ENCODE measurements at places on chromosomes 7 and 10. TPM values are rescaled to one million over a fixed set of nuclear protein-coding genes. Genes with fewer than 3 reads are reported as not detected.

LRRC18 gene
- not detected for total RNA-seq

INMT gene
- 0.87 TPM for total RNA-seq

SLC4A2 gene
- 84.7 TPM for total RNA-seq

BTAF1 gene
- total RNA-seq, result 76.9 TPM

KIAA1549 gene
- 0.06 TPM for total RNA-seq

PTPRE gene
- total RNA-seq, result 27.6 TPM

EPHA1 gene
- 30.7 TPM for total RNA-seq

COPG2 gene
- 8.2 TPM for total RNA-seq

TMEM196 gene
- not detected for total RNA-seq

TAS2R41 gene
- total RNA-seq, result 0.61 TPM

CPXM2 gene
- not detected for total RNA-seq

SLC29A3 gene
- 7.0 TPM for total RNA-seq

AKR1C3 gene
- 3.4 TPM for total RNA-seq

ABCA13 gene
- not detected for total RNA-seq

KIAA1217 gene
- total RNA-seq, result 0.70 TPM

AMPH gene
- 0.26 TPM for total RNA-seq

TBXAS1 gene
- 16.6 TPM for total RNA-seq

- no peak for DNase-seq
These were observed 55.7 kb upstream of the PTER start for GRCh38 chr10:16381083-16381482.

DNA sequence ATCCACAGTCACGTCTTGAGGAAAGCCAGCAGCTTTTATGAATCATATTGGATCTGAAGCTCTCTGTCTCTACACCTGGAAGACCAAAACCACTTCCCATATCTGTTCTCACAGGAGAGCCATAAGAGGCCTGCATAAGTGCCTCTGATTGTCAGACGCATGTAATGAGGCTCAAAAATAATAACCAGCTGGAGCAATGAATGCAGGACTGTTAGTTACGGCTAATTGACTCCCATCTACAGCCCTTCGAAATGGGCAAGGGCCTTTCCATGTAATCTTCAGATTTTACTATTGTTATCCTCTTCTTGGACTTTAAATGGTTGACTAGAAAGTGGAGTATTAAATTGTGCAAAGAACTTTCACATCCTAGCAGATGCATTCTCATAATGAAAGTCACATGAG is 4.4 kb upstream of the SEMA3C start:
- no peak for DNase-seq

DNA sequence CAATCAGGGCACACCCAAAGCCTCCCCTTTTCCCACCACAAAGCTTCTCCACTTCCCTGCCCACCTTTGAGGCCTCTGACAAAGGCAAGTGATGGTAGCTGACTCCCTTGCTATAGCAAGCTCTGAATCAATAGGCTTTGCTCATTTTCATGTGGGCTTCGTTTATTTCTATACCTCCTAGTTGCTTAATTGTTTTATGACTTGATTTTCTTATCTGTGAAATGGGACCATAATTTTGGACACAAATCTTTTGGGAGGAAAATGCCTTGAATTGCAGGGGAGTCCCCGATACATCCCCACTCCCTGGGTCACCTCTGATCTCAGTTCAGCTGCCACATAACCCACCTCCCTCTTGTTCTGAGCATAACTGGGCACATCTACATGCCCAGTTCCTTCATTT is 13.7 kb upstream of the DLG5 start:
- no peak for DNase-seq

- no peak for DNase-seq
These were observed 34.0 kb upstream of the PAPSS2 start for GRCh38 chr10:87625661-87626060.

DNA sequence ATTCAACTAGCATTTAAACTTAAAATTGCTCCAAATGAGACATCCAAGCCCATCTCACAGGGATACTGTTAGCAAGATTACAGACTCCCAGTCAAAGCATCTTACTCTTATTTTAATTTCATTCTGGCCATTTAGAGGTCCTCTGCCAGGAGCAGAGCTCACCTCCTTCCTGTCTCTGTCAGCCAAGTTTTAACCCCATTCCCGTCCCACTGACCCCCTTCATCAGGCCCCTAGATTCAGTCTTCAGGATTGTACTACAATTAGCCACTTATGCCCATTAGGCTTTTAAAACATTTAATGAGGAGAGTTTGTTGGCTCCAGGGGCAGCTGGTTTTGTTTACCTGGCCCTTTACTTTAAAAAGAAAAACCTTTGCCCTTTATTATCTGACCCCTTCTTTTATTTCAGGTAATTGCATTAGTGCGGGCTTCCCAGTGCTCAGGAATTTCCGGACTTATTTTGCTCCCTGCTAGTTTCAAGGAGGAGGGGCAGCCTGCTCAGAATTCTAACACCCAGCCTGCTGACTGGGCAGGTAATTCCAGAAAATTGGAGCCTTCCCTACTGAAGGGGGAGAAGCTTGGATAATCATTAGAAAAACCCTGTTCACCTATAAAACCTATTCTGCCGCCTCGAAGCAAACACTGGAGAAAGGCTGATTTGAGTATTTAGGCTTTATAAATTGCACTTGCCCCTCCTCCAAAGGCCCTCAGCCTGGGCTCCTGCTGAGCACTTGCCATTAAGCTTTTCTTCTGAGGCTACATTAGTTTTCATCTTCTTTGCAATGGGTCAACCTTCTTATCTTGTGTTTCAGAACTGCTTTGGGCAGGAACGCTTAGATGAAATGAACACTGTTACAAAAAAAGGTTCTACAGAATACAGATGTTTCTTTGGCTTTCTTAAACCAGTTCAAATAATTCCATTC is 200.5 kb upstream of the HPS1 start:
- no peak for DNase-seq

DNA sequence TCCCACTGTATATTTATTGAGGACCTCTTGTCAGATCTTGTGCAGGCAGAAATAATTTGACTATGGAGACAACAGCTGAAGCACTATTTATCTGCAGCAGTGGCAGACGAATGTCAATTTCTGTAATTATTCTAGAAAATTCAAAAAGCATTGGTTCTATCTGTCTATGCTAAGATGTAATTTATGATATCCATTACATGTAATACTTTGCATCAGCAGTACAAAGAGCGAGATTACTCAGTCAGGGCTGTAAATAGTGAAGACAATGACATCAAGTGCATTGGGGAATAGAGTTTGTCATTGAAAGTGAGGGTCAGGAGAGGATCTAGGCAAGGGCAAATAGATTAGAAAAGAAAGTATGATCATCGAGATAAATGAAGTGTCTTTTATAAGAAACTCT is 508.2 kb downstream of the ZWINT start:
- no peak for DNase-seq

DNA sequence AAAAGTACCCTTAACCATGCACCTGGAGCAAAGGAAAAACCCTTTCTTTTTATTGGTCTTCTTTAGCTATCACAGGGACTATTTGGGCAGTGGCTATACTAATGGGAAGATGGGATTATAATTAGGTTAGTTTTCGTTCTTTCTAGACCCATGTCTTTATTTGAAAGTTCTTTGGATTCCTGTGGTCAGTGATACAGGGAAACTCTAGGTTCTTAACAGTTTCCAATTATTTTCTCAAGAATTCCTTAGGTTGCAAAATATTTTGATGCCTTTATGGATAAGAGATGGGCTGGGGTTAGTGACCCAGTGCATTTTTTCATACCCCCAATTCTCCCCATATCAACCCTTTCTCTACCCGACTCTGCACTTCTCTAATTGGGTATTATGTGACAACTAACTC is 49.0 kb downstream of the ADD3 start:
- no peak for DNase-seq

GRCh38 chr10:71868192-71868697 is 17.2 kb upstream of the PSAP start:
- no peak for DNase-seq

- no peak for DNase-seq
These were observed 26.7 kb upstream of the OTUD1 start for GRCh38 chr10:23412223-23412622.

DNA sequence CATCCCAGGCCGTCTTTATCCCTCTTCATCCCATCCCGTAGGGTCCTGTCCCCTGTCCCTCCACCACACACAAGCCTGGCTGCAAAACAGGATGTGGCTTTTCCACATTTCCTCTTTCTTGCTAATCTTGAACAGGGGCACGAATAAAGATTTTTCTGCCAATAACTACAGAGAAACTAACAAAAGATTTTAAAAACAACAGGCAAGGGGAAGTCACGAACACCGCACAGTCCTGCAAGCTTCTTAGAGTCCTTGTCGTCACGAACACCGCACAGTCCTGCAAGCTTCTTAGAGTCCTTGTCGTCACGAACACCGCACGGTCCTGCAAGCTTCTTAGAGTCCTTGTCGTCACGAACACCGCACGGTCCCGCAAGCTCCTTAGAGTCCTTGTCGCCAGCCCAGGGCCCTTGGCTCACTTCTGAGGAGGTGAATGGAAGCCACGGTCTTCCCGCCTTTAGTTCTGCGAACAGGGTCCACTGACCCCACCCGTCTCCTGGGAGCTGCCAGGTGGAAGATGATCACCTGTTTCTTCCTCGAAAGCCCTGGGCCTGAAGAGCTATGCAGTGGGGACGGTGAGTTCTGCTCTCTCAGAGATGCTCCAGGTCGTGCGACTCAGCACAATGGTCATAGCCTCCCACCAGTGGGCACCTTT is 10.3 kb upstream of the INSIG1 start:
- DNase-seq, result no peak

GRCh38 chr7:106216923-106217542 is 67.8 kb downstream of the NAMPT start:
- no peak for DNase-seq

GRCh38 chr7:14389595-14389994 is 400.1 kb upstream of the ETV1 start:
- no peak for DNase-seq

GRCh38 chr10:86804805-86805204 is 48.4 kb downstream of the BMPR1A start:
- DNase-seq, result no peak

GRCh38 chr7:5693529-5693928 is 87.9 kb downstream of the RNF216 start:
- DNase-seq, result no peak

DNA sequence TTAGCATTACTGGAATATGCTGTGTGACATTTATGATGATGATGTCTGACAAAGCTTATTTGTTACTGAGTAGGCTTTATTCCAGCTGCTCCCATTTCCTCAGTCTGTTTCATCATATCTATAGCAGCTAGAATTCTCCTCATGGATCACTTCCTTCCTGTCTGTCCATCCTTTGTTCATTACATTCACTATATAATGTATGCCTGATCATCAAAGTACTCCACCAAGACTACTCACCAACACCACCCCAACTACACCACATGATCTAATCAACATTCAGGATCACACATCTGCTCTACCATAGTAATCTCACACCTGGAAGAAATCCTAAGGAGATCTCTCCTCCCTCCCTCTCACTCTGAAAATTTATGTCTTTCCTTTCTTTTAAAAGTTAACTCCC is 61.3 kb downstream of the APBB1IP start:
- no peak for DNase-seq

GRCh38 chr10:22693371-22693784 is 21.0 kb downstream of the PIP4K2A start:
- DNase-seq, result no peak

DNA sequence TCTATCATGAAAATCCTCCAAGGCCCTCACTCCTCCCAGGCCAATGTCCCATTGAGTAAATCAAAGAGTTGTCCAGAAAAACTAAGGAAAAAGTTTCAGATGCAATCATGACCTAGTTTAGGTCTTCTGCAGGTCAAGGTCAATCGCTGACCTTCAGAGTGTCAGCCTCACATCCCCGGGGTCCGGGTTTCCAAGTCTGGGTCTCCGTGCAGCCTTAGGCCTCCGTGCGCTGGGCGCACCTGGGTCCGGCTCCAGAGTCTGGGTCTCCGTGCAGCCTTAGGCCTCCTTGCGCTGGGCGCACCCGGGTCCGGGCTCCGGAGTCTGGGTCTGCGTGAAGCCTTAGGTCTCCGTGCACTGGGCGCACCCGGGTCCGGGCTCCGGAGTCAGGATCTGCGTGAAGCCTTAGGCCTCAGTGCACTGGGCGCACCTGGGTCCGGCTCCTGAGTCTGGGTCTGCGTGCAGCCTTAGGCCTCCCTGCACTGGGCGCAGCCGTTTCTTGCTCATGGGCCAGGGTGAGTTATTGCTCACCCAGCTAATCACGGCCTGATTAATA is 236.2 kb downstream of the TCERG1L start:
- DNase-seq, result no peak
